ENCODE measurements at places on chromosomes 3 and 15.

DNA sequence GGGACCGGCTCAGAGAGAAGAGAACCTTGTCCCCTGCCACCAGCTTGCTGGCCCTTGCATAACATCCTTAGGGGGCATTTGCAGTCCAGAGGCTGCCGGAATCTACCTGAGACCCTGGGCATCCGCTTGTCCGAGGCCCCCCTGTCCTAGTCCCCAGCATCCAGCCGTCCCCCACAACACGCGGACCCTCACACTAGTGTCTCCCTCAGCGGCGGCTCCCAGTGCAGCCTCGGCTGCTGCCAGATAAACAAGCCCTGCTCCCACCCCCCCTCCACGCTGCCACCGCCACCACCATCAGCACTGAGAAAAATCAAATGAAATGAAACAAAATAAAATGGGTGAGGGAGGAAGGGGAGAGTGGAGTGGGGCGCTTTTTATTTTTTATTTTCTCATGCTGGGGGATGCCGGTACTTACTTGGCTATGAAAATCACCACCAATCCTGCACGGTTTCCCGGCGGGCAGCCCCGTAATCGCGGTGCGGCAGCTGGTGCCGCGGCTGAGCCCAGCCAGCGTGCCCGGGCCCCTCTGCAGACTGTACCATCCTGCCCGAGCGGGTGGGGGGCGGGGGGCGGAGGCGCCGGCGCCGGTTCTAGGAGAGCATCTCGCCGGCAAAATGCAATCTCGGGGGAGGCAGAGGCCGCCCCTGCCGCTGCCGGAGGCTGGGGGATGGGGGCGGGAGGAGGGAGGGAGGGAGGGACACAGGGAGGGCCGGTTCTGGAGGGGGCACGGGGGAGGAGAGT is at the start of gene ATP2B2:
ATP2B2 (minus strand) TSS at position 537 of the 741 bp plus-strand sequence. CDS start 56,043 bp downstream, outside the sequence.
- DNase-seq = no peak

DNA sequence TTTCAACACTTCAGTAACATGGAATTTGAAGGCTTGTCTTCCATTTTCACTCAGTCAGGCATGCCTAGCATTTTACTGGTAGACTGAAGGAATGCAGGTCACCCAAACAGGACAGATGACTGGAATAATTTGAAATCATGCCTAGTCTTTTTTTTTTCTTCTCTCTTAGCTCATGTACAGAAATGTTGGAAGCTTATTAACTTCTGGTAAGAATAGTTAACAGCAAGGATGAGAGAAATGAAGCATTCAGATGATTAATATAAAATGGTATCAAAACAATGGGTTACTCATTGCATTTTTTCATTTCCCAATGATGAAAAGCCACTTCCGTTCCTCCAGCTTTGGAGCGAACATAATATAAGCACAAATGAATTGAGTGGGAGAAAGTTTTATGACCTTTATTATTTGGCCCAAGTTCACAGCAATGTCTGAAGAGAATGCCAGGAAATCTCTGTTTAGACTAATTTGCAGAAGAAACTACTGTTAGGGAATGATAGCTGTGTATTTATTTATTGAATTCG is 431.6 kb upstream of the RASGRP1 start:
- no peak for DNase-seq

GRCh38 chr3:196016485-196016884 is 65.4 kb downstream of the TFRC start:
- no peak for DNase-seq

DNA sequence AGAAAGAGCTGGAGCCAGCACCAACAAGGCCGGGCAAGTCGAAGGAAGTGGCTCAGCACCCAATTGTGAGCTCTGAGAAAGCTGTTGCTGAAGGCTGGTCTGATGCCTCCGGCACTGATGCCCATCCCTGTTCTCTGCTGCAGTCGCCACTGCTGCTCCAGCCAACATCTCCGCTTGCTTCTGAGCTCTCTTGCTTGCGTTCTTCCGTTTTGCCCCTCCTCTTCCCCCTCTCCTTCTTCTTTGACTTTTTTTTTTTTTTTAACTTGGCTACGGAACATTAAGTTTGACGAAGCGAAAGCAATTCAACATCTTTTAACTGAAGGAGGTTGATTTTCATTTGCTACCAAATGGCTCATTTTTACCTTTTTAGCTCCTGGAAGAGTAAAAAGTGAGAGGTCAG is 442.9 kb downstream of the MCTP2 start:
- no peak for DNase-seq

DNA sequence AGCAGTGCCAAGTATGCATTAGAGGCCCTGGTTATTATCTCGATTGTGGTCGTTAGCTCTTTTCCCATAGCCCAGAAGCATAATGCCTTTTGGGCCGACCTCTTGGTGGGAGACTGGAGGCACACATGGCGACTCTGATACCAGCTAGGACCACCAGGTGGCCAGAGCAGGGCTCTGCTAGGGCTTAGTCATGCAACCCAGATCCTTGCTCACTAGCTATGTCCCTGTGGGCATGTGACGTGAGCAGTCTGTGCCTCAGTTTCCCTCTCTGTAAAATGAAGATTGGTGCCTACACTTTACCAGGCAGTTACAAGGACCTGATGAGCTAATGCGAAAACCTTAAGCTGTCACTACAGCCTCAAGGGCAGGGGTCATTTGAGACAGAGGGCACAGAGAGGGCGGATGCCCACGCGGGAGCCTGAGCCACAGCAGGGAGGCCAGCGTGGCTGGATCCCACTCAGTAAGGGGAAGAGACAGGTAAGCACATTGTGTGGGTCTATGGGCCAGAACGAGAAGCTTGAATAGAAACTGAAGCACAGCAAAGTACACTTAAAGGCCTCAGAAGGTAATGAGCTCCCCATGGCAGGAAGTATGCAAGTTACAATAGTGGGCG is 8.8 kb downstream of the KLF15 start:
- DNase-seq = no peak

DNA sequence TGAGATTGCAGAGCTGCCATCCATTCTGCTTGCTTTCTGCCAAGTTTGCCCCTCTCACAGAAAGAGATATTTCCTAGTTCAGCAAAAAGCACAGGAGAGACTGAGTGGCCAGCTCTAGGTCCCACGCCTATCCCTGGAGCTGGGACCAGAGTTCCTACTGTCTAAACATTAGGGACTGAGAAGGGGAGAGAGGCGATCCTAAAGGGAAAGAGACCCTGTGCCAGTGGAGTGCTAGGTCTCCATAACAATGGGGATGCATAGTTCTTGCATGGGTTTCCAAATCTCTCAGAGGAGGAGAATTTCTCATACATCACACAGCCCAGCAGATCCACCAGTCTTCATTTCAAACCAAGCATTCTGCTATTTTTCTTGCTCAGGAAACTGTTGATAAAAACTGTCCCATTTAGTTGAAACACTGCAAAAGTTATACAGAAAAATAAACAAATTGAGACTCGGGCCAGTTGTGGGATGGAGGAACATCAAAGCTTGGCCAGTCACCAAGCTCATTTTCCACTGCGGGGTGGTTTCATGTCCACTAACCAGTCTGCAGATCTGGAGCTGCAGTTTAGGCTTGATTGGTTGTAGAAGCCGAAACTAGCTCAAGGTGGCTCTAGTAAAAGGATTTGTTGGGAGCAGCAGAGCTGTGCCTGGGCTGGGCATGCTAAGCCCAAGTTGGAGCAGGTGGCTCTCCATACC is 62.7 kb downstream of the EEFSEC start:
- no peak for DNase-seq

DNA sequence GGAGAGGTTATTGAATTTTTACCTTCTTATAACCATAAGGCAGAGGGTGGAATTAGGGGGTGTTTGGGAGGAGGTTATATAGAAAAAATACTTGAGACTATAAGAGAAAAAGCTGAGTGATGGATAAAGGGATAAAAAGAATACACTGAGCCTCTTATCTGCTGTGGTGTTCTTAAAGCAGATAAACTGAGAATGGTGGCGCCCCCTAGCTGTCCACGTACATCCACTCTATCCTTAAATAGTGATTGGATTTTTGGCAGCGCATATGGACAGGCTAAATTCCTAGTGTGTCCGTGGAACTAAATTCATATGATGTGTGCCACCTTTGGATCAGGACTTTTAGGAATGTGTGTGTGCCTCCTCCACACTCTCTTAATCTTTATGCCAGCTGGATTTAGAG is 121.1 kb downstream of the OXSM start:
- peak; percentile 16 for DNase-seq

DNA sequence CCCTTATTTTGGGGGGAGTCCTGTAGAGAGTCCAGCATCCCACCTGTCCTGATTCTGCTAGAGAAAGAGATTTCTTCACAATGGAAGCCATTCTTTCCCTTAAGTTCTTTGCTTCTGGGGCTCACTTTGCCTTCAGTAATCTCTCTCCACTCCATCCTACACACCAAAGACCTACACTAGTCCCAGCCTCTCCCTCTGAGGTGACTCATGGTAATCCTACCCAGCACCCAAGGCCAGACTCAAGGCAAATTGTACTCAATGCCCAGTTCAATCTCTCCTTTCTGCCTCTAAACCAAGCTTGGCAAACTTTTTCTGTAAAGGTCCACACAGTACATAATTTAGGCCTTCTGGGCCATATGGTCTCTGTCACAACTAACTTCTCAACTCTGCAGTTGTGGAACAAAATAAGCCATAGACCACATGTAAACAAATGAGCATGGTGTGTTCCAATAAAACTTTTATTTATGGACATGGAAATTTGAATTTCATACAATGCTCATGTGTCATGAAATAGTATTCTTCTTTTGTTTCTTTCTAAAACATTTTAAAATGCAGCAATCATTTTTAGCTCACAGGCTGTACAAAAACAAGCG is 72.5 kb downstream of the MRPL46 start:
- DNase-seq = no peak

DNA sequence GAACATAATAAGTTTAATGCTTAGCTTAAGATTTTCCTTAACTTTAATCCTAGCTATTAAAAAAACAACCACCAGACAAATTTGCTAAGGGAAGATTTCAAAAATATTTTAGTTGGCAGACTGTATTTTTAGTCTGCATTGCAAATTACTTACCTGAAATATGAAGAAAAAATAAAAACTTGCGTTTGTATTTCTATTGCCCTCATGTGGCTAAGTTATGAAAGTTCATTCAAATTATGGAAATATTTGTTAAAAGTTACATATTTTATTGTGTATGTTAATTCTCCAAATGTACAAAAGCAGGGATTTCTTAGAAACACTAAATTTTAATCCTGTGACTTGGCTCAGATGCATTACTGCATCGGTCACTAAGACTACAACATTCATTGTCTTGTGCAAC is 15.0 kb downstream of the GTF2A2 start:
- DNase-seq = no peak

- no peak for DNase-seq
These were observed 23.1 kb downstream of the CDCP1 start for GRCh38 chr3:45123030-45123429.

DNA sequence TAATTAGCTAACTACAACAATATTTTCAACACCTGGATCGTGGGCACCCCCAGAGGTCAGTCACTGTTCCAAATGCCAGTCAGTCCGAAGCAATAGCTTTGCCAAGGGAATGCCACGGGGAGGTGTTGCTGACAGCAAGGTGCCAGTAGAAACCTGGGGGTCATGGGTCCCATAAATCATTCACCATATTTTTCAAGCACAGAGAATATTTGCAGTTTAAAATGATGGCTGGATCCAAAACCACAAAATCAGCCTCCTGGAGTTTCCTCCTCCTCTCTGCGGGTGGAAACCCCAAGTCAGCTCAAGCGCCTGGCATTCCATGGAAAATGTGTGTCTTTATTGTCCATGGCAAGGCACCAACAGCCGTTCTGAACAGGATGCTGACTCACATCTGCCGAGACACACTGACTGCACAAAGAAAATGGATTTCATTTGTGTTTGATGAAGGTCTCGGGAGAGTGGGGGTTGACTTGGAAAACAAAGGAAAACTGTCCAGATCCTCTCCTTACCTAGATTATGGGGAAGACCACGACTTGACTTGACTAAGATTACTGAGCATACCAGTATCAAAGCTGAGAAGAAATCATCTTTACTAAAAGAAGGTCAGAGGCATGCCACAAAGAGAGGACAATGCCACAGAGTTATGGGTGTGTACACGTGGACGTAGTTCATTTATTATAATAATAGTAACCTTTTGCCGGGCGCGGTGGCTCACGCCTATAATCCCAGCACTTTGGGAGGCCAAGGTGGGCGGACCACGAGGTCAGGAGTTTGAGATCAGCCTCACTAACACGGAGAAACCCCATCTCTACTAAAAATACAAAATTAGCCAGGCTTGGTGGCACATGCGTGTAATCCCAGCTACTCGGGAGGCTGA is 26.4 kb downstream of the ANXA2 start:
- DNase-seq = peak; percentile 28

DNA sequence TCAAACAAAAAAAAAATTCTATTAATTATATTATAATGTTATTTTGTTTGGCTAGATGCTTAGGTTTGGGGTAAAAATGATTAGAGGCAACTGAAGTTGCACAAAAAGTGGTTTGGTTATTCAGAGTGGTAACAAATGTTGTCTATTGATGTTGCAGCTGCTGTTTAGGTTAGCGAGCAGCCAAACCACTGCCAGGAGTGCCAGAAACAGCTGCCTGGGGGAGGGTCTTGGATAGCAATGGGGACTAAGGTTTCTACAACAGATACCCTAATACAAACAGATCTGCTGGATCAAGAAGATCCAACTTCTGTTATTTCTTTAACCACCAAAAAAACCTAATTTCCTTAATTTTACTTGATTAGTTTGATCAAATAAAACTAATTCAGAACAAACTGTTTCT is 26.6 kb downstream of the BTLA start:
- no peak for DNase-seq

DNA sequence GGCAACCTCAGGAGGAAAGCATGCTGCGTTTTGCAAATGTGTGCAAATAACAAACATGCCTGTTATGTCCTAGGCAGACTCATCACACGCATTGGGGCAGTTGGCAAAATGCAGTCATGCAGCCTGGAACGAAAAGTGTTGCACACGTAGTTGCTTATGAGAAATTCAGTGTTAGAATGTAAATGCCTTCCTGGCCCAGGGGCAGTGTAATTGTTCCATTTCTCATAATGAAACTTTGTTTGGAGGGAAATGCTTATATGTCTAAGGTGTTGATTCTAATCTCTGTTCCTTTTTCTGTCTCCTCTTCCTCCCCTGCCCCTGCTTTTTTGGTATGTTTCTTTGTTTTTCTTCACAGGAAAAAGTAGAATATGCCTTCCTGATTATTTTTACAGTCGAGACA is 156.0 kb downstream of the CACNA1D start:
- no peak for DNase-seq

- DNase-seq = no peak
These were observed 9.1 kb upstream of the SEC11A start for GRCh38 chr15:84725001-84725491.

- DNase-seq = no peak
These were observed 297.2 kb downstream of the RPLP1 start for GRCh38 chr15:69749797-69750196.

- no peak for DNase-seq
These were observed 430.4 kb downstream of the TBL1XR1 start for GRCh38 chr3:176766862-176767261.

- peak; percentile 15 for DNase-seq
These were observed 156.7 kb upstream of the MEF2A start for GRCh38 chr15:99409097-99409473.

All from activated CD4-positive, alpha-beta T cell treated with anti-CD3 and anti-CD28 coated beads, Interleukin-2, amount 50 U/mL, for 4 hours (primary cell).